Fibroblast of the conjunctiva (primary cell): ENCODE measurements at places on chromosomes 16 and 17.

- peak; percentile 26 for DNase-seq
These were observed 3.2 kb upstream of the CDK5RAP3 start for GRCh38 chr17:47967607-47968252.

GRCh38 chr17:4008441-4009185 lies 44.4 kb upstream of the ATP2A3 start:
- DNase-seq: no peak

DNA sequence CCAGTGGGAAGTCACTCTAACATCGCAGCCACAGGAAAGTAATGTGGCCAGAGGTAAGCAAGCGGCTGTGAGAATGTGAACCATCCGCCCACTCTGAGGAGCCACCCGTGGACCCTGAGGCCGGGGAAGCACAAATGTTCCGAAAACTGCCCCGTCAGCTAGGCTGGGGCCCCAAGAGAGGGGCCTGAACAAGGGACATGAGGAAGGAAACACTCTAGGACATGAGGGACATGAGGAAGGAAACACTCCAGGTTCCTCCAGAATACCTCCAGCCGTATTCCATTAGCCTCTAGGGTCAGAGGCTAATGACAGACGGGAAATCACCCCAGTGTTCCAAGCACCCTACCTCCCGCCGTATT lies 317 bp downstream of the TEFM start:
- no peak for DNase-seq

DNA sequence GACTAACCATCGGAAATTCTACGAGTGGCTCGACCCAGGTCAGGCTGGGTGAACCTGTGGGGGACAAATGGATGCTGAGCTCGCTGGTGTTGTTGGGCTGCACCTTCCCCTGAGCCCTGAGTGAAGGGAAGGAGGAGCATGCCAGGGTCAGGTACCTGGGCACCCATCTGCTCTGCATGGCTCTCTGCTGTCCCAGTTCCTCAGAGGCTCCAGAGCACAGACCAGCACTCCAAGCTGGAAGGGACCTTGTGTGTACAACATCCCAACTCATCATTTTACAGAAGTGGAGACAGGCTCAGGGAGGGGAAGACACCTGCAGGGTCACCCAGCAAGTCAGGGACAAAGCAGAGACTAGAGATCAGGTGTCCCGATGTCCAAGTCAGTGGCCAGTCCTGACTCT lies 84.9 kb upstream of the NLRP1 start:
- no peak for DNase-seq

GRCh38 chr17:63293323-63294075 lies 152.6 kb downstream of the CYB561 start:
- DNase-seq: peak; percentile 68

- no peak for DNase-seq
These were observed 13.1 kb upstream of the BCAR1 start for GRCh38 chr16:75264457-75264998.

DNA sequence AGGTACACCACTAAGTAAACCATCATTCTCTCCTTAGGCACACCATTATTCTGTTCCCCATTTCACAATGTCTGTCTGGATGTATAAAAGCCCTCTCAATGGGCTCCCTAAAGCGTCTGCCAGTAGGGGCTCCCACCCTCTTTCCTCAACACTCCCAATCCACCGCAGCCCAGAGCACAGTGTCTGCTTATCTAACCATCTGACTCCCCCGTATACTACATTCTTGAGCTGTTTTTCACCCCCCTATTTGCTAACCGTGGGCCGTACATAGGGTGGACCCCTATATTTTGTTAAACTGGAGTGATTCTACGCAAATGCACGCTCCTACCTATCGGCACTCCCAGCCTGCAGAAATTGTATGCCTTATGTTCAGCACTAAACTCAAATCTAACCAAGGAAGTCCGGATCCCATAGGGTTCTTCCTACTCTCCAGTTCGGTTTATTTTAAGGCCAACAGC lies 685 bp upstream of the PSMD3 start:
- no peak for DNase-seq

GRCh38 chr17:50642722-50643656 lies 8.3 kb downstream of the ABCC3 start:
- DNase-seq: no peak

- DNase-seq: peak; percentile 33
These were observed 21.5 kb downstream of the MYO18A start for GRCh38 chr17:29158488-29159275.

GRCh38 chr16:79062336-79062735 lies 538.2 kb downstream of the MAF start:
- DNase-seq: no peak

DNA sequence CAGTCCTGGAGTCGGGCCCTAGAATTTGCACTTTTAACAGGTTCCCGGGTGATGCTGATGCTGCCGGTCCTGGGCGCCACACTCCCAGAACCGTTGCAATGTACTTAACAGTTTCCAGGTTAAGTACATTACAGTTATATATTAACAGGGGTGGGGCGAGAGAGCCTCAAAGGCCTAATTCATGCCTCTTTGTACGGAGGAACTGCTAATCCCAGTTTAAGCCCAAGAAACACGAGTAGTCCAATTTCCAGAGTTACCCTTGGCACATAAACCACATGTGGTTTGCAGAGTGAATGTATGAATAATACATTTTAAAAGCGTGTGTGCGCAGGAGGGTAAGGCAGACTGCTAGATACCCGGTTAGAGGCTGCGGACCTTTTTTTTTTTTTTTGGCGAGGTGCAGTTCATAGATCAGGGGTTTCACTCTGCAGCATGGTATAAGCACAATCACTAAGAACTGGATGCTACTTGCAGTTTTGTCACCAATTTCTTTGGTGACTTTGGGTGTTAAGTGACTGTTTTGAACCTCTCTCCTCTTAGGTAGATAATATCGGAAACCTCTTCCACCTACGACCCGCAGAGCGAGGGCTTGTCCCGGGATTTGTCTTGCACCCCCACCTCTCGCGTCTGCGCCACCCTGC lies 713 bp downstream of the COX11 start:
- DNase-seq: peak; percentile 34

DNA sequence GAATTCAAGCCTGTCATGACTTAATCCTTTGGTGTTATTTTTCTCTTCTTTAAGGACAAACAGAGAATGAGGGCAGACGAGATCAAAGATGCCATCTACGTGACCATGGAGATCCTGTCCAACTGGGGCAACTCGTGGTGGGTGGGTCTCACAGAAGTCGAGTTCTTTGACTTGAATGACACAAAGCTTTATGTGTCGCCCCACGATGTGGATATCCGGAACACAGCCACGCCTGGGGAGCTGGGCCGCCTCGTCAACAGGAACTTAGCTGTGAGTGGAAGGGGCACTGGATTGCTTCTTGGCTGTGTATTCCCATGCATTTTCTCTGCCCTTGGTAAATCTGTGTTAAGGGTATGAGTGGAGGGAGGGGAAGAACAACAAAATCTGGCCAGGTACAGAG lies 158.7 kb downstream of the KATNIP start:
- no peak for DNase-seq

- no peak for DNase-seq
These were observed 6.0 kb downstream of the NAGPA start for GRCh38 chr16:5027575-5028235.

DNA sequence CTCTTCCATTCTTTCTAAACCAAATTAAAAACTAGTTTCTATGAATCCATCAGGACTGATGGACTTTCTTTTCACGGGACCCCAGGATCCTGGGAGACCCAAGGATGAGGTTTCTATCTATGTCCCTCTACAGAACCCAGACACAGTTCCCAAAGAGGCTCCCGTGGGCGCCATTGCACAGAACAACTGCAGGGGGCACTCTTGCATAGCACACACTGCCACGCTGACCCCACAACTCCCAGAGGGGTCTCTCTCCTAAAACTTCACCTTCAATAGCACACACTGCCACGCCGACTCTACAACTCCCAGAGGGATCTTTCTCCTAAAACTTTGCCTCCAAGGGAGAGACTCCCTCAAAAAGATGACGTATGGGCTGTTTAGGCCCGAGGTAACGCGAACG lies 9.0 kb downstream of the ABR start:
- DNase-seq: no peak
